SJSA1 (cell line): ENCODE measurements at places on chromosomes 12 and 14.

GRCh38 chr14:75833326-75834020, 148.3 kb downstream of the TGFB3 start:
- no peak overlapping the region for H3K27ac ChIP-seq
- H3K27me3 ChIP-seq, result no peaks in the 10 kb centered on the region
- no peak for DNase-seq
- H3K4me1 ChIP-seq, result peaks cover 12% of the 10 kb centered on the region
- H3K4me3 ChIP-seq, result no peak overlapping the region
- H3K36me3 ChIP-seq, result no peaks in the 10 kb centered on the region

- no peak for DNase-seq
- H3K4me1 ChIP-seq, result peaks cover 11% of the 10 kb centered on the region
- H3K4me3 ChIP-seq, result peak overlapping the region; percentile 75
- peak overlapping the region; percentile 82 for H3K27ac ChIP-seq
Measured at GRCh38 chr14:35044939-35045797, 904 bp upstream of the FAM177A1 start.

GRCh38 chr12:20184514-20184913, 183.8 kb upstream of the PDE3A start:
- no peaks in the 10 kb centered on the region for H3K27me3 ChIP-seq
- DNase-seq, result no peak
- no peaks in the 10 kb centered on the region for H3K4me1 ChIP-seq
- H3K27ac ChIP-seq, result no peak overlapping the region
- H3K36me3 ChIP-seq, result no peaks in the 10 kb centered on the region

- peaks cover 33% of the 10 kb centered on the region for H3K4me1 ChIP-seq
- peak overlapping the region; percentile 48 for H3K27ac ChIP-seq
- no peaks in the 10 kb centered on the region for H3K27me3 ChIP-seq
- no peaks in the 10 kb centered on the region for H3K36me3 ChIP-seq
Measured at GRCh38 chr14:32010604-32011125, 66.4 kb upstream of the ARHGAP5 start.
